Right renal pelvis (tissue), 4 donors: ENCODE measurements at places on chromosomes 5 and 9. TPM values are rescaled to one million over a fixed set of nuclear protein-coding genes. Genes with fewer than 3 reads are reported as not detected.
A peak's percentile ranks its signal among the peaks of the same experiment; 100 is the strongest.

DNA sequence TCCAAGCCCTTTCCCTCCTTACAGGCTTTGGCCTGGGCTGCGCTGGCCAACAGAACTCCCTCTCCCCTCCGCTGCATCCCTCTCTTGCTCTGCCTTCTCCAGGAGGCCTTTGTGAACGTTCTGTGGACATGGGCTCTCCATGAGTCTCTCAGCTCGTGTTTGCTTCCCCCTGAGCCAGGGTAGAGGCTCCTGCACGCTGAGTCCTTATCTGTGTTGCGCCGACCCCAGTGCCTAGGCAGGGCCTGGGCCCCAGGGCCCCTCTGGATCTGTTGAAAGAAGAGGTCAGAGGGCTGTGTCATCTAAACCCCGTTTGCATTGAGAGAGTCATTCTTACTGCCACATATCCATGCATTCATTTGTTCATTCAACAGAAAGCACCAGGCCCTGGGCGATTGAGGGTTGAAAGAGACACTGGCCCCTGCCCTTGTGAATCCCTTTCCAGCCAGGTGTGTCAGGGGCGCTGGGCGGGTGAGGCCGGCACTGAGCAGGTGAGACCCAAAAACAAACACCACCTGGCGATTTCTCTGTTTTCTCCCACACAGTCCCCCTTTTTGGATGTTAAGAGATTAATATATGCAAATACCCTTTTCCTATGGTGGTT lies 111.2 kb upstream of the IER5L start:
- DNase-seq, result no peak

- DNase-seq, result no peak
Observed at GRCh38 chr9:121219530-121219929, 17.9 kb upstream of the RAB14 start.

DNA sequence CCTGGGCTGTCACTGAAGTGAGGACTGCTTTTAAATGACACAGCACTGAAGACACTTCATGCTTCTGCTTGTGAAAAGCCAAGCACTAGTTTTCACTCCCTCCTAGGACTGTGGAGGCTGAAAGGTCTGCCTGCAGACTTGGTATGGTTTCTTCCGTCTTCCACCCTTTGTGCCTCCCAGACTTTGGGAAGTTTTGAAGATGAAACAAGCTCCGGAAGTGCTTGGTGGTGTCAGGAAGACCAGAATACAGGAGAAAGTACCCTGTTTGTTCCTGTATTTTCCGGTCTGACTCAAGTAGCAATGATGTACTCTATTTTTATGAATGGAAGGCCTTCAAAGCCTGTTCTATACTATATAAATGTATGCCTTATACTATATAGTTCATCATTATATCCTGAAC lies 222.7 kb downstream of the PDZD2 start:
- DNase-seq, result no peak

GRCh38 chr5:96703384-96703920 lies 41.3 kb downstream of the CAST start:
- DNase-seq, result peak; percentile 11

- no peak for DNase-seq
Observed at GRCh38 chr9:101995231-101995630, 256.8 kb upstream of the GRIN3A start.

DNA sequence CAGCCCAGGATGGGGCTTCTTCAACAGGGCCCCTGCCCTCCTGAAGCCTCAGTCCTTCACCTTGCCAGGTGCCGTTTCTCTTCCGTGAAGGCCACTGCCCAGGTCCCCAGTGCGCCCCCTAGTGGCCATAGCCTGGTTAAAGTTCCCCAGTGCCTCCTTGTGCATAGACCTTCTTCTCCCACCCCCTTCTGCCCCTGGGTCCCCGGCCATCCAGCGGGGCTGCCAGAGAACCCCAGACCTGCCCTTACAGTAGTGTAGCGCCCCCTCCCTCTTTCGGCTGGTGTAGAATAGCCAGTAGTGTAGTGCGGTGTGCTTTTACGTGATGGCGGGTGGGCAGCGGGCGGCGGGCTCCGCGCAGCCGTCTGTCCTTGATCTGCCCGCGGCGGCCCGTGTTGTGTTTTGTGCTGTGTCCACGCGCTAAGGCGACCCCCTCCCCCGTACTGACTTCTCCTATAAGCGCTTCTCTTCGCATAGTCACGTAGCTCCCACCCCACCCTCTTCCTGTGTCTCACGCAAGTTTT lies 23.6 kb downstream of the PCDHGC5 start:
- DNase-seq, result no peak

- DNase-seq, result no peak
Observed at GRCh38 chr5:126403876-126404275, 19.3 kb upstream of the GRAMD2B start.

DNA sequence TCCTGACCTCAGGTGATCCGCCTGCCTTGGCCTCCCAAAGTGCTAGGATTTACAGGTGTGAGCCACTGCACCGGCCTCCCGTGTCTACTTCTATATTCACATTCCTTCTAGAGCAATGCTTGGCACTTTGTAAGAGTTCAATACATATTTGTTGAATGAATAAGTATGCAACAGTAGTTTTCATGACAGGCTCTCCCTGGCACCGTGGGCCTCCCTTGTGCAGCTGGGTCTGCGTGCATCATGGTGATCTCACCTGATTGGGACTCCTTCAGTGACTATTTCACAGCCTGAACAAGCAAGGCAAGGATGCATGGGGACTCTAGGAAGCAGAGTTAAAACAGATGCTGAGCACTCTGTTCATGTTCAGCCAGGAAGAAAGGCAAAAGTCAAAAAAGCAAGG lies 6.8 kb upstream of the ZBTB34 start:
- DNase-seq, result no peak

- DNase-seq, result no peak
Observed at GRCh38 chr5:134509308-134510040, 16.0 kb upstream of the JADE2 start.

GRCh38 chr5:159933531-159934485 lies 17.5 kb downstream of the ADRA1B start:
- no peak for DNase-seq

- no peak for DNase-seq
Observed at GRCh38 chr9:128494746-128495129, 9.8 kb upstream of the GLE1 start.

DNA sequence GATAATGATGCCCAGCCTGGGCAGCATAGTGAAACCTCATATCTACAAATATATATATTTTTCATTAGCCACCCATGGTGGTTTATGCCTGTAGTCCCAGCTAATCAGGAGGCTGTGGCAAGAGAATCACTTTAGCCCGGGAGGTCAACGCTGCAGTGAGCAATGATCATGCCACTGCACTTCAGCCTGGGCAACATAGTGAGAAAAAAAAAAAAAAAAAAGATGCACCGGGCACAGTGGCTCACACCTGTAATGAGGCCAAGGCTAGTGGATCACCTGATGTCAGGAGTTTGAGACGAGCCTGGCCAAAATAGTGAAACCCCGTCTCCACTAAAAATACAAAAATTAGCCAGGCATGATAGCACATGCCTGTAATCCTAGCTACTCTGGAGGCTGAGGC lies 50.2 kb upstream of the ADRA1B start:
- DNase-seq, result no peak

DNA sequence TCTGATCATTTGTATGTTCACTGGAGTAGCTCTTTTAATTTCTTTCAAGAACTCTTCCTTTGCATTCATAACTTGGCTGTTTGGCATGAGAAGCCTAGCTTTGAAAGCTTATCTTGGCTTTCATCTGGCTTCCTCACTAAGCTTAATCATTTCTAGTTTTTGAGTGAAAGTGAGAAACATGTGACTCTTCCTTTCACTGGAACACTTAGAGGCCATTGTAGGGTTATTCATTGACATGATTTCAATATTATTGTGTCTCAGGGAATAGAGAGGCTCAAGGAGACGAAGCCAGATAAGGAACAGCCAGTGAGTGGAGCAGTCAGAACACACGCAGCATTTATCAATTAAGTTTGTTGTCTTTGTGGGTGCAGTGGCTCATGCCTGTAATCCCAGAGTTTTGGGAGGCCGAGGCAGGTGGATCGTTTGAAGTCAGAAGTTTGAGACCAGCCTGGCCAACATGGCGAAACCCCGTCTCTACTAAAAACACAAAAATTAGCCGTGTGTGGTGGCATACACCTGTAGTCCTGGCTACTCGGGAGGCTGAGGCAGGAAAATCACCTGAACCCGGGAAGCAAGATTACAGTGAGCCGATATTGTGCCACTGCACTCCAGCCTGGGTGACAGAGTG lies 98.3 kb downstream of the UGCG start:
- DNase-seq, result no peak

DNA sequence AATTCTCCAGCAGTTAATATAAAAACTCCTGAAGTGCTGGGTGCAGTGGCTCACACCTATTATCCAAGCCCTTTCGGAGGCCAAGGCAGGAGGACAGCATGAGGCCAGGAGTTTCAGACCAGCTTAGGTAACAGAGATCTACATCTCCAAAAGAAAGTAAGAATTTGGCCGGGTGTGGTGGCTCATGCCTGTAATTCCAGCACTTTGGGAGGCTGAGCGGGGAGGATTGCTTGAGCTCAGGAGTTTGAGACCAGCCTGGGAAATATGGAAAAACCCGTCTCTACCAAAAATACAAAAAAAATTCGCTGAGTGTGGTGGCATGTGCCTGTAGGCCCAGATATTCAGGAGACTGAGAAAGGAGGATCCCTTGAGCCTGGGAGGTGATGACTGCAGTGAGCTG lies 6.7 kb upstream of the GPBP1 start:
- no peak for DNase-seq

- DNase-seq, result peak; percentile 36
Observed at GRCh38 chr9:33817327-33818166, 587 bp downstream of the UBE2R2 start.

DNA sequence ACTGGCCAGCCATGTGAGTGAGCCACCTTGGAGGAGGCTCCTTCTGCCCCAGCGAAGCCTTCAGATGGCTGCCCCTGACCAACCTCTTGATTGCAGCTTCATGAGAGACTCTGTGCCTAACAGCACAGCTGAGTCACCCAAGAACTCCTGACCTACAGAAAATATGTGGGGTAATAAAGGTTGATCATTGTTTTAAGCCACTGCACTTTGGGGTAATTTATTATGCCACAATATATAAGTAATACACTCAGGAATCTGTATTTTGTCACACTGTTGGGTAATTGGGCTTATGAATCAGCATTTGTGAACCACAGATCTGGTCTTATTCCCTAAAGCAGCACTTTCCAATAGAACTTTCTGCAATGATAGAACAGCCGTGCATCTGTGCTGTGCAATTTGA lies 24.4 kb upstream of the VDAC1 start:
- DNase-seq, result no peak

GRCh38 chr9:27337833-27338526 lies 41.0 kb upstream of the EQTN start:
- no peak for DNase-seq

DNA sequence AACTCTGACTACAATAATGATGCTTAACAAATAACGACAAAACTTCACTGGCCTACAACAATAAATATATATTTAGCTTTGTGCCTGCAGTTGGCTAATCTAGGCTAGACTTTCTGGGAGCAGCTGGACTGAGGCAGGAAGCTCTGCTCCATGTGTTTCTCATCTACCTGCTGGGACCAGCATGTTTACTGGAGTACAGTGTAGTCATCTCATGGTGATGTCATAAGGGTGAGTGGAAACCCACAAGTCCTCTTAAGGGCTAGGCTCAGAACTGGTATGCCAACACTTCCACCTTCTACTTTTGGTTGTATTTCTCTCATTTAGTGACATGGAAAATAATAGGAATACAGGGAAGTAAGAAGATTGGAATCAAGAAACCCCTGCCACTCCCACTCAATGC lies 85.7 kb upstream of the NIPBL start:
- DNase-seq, result no peak

DNA sequence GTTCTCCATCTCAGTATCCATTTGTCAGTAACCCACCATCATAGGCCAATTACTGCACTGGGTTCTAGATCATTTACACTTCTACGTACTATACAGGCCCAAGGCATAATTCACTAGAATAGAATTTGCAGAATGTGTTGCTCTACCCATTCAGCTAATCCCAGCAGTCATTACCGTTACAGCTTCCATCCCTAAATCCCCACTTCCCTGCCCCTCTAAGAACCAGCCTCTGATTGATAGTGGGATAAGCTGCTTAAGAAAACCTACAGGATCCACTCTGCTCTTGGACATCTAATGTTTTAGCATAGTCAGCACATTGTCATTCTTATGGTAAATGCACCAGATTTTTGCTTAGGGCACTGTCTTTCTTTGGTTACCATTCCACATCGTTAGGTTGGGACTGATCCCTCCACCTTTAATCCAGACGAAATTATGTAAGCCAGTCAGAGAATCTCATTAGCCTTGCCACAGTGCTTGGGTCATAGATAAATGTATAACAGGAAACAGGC lies 39.3 kb upstream of the CHD1 start:
- DNase-seq, result no peak

GRCh38 chr9:110932863-110933262 lies 105.4 kb downstream of the LPAR1 start:
- no peak for DNase-seq

DNA sequence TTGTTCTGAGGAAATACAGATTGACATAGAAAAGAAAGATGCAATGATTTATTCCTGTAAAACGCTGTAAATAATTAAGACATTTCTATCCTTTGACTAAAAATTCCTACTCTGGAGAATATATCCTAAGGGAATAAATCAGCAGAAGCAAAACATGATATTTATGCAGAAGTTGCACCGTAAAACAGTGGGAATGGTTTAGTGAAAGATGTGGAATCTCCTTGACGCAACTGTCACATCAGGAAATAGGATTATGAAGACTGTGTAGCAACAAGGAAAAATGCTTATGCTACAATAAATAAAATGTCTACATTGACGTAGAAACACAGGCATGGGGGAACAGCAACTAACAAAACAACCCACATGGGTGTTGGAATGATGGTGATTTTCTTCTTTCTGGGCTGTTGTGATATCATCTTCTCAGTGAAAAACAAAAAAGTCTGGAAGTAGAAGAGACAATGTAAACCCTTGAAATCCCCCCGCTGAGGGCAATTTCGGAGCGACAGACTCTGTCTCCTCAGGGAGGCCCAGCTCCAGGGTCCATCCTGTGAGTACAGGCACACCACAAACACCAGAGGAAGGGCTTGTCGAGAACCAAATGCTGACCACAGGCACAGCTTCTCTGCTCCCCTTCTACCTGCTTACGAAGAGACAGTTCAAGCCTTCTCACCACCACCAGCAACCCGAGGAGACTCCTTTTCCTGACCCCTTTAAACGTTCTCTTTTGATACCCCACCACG lies 25.2 kb downstream of the COL23A1 start:
- no peak for DNase-seq

LVRN gene
- 0.52 TPM for polyA plus RNA-seq

SH3TC2 gene
- polyA plus RNA-seq, result 1.2 TPM

OR1N1 gene
- not detected for polyA plus RNA-seq

CNTLN gene
- 12.2 TPM for polyA plus RNA-seq

IFNK gene
- polyA plus RNA-seq, result not detected

CMYA5 gene
- polyA plus RNA-seq, result 20.1 TPM

GAPVD1 gene
- polyA plus RNA-seq, result 27.3 TPM

MAMDC4 gene
- polyA plus RNA-seq, result 6.8 TPM

SPACA9 gene
- polyA plus RNA-seq, result 10.2 TPM

IL12B gene
- polyA plus RNA-seq, result not detected

CCL19 gene
- not detected for polyA plus RNA-seq
